ENCODE measurements at places on chromosomes 13 and 19.

DNA sequence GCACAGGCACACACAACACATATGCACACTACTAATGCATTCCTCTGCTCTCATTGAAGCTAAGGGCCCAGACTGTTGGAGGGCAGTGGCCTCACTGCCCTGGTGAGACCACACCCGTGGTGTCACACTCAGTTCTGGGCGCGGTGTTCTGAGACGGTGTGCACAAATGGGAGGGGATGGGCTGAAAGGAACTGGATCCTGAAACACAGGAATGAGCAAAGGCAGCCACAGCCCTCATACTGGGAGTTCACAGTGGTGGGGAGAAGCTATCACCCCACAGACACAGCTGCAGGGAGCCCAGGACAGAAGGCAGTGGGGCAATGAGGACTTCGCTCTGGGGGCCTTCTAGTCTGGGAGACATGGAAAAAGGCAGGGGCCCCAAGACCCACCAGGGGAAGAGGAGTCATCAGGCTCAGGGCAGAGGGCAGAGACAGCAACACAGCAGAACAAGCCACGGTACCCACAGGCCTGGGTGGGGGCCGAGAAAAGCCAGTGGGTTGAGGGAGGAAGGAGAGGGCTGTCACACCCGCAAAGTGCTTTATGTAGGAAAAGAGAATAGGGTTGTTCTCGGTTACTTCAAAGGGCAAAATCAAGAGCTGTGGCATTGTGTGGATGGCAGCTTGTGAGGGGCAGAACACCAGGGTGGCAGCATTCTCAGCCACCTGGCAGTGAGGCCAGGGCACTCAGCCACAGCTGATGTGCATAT, 75.4 kb upstream of the GPR183 start:
- peak; percentile 10 for DNase-seq

DNA sequence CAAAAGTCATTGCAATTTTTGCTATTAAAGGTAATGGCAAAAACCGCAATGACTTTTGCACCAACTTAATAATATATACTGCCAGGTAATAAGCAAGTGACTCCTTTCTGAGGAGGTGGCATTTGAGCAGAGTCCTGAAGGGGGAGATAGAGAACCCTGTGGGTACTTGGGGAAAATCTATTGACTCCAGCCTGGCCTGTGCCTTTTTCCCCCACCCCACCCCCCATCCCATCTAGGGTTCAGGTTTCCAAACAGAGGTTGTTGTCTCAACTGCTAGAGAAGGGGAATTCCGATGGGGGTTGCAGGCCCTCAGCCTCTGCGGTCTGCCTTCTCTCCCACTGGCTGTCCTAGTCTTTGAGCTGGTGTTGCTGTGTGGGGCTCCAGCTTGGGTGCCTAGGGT, 11.5 kb downstream of the S1PR2 start:
- peak; percentile 37 for DNase-seq

GRCh38 chr13:45280751-45281634, 60.0 kb downstream of the TPT1 start:
- peak; percentile 83 for DNase-seq

DNA sequence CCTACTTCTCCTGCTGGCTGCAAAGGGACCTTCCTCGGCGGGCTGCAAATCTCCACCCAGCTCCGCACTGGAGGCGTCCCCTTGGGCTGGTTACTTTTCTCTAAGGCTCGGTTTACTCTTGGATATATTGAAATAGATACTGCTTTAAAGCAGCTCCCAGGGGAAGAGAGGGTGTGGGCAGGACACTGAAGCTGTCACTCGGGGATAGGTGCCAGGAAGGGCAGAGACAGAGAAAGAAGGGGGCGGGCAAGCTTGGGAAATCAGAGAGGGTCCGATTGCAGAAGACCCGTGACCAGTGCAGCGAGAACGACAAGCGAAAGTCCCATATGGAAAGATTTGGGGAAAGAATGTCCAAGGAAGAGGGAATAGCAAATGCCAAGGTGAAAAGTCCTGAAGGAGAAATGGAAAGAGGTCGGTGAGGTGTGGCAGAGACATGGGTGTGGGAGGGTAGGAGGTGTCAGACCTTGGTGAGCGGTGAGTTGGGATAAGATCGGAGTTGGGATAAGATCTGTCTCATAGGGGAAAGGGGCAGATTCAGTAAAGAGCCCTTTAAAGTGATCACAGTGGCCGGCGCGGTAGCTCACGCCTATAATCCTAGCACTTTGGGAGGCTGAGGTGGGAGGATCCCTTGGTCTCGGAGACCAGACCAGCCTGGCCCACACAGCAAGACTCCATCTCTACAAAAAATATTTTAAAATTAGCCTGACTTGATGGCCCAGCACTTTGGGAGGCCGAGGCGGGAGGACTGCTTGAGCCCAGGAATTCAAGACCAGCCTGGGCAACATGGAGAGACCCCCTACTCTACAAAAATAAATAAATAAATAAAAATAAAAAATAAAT, 618 bp downstream of the THSD8 start:
- no peak for DNase-seq

- DNase-seq = no peak
Observed at GRCh38 chr13:41816057-41816456, 144.9 kb downstream of the VWA8 start.

GRCh38 chr13:108911807-108912206, 282.4 kb downstream of the MYO16 start:
- DNase-seq = peak; percentile 47

DNA sequence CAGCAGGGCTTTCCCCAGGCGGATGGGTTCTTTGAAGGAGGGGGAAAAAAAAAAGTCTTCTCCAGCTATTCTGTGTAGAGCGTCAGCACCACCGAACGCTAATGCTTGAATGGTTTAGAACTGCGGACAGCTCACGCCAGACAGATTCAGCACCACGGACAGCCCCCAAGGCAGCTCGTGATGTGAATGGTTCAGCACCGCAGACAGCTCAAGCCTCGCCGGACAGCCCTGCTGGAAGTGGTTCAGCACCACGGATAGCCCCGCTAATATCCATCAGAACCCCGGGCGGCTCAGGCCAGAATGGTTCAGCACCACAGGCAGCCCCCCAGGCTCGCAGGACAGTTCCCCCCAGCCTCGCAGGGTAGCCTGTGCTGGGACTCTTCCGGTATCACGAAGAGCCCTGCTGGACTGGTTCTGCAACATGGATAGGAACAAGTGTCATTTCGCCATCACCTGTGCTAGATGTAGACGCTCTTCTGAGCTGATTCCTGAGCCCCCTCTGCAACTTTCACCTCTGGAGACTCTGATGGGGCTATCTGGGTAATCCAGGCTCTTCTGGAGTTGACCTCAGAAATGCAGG, 4.9 kb upstream of the SMIM17 start:
- peak; percentile 49 for DNase-seq
